ENCODE measurements at places on chromosomes 4 and X.
A peak's percentile ranks its signal among the peaks of the same experiment; 100 is the strongest.

DNA sequence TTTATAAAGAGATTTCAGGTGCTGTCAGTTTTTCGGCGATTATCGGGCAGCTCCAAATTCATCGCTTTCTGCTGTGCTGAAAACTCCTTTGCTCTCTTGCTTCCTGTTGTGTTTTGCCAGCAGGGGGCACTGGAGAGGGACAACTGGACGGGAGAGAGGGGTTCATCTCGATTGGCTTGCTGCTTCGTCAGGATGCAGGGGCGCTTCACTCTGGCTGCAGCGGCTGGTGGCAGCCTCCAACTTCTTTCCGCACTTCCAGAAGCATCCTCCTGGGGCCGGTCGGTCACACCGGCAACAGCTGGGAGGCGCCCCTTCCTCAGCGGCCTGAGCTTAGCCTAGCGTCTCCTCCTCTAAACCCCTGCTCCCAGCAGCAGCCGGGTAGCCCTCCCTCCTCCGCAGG lies 29.5 kb downstream of the MSL3 start:
- DNase-seq, result peak; percentile 53

DNA sequence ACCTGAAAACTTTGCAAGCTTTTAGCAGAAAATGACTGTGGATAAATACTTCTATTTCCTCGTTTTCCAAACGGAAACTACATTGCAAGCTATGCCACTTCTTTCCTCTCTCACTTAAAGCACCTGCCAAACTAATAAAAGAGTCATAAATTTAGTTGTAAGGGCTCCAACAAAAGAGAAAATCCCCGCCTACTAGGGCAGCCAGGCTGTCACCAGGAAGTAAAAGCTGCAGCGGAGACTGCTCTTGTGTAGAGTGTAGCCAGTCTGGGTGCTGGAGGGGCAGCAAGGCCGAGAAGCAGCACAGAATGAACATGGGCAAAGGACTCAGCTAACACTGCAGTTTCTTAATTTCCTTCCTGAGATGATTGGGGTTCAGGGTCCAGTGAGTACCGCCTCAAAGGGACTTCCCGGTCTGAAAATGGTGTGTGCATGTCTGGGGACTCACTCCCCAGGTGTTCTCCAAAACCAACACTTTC lies 89.3 kb upstream of the MAML3 start:
- DNase-seq, result no peak

GRCh38 chr4:166377578-166377977 lies 504.5 kb downstream of the TLL1 start:
- no peak for DNase-seq

DNA sequence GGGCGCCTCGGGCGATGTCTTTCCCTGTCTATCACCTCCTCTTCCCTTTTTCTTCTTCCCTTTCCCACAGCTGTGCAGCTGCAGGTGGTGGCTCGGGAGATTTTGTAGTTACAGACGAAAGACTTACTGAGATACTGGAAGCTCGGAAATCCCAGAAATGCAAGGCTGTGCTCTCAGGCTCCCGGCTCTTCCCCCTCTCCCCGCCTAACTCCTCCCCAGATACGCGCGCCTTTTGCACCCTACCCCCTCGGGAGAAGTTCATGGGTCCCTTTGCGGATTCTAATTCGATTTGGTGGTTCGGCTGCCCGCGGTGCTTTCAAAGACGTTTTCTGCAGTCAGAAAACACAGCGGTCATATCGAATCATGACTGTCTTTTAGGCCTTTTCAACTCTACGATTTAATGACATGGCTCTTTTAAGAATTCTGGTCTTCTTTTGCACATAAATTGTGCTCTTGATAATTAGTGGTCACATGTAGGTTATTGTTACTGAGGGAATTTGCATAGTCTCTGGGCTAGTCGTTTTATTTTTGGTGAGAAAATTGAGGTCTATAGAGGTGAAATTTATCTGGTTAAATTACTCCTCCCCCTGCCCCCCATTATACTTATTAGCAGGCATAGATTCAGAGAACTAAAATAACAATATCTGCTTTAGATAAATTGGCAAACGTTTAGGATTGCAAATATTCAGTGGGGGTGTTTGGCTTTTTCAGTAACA lies 1.6 kb downstream of the SEPTIN11 start:
- DNase-seq, result peak; percentile 23

GRCh38 chrX:118755633-118756032 lies 28.2 kb downstream of the IL13RA1 start:
- no peak for DNase-seq

- no peak for DNase-seq
Observed at GRCh38 chr4:158169931-158170690, 2.7 kb downstream of the GASK1B start.

GRCh38 chr4:1195891-1196401 lies 23.6 kb upstream of the SPON2 start:
- no peak for DNase-seq

- no peak for DNase-seq
Observed at GRCh38 chrX:32741910-32742309, 469.4 kb downstream of the DMD start.

GRCh38 chr4:57445686-57446085 lies 335.5 kb upstream of the IGFBP7 start:
- no peak for DNase-seq

DNA sequence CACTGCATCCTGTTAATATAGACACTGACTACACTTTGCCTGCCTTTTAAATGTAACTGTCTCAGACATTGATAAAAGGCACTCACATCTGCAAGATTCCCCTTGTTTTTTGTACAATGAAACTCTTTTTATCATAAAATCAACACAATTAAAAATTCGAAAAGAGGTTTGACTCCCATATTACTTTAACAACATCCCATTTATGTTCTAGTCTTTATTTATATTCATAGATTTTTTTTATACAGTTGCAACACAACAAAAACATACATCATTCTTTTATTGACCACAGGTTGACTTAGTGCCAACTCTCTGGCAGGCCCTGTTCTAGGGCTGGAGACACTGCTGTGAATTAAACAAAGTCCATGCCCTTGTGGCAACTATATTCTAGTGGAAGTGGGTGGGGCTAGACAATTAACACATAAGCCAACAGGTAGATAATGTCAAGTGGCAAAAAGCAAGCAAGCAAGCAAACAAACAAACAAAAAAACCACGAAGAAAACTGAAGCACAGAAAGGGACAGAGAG lies 36.8 kb downstream of the ANK2 start:
- no peak for DNase-seq

GRCh38 chr4:169252339-169253112 lies 18.2 kb downstream of the SH3RF1 start:
- DNase-seq, result no peak

DNA sequence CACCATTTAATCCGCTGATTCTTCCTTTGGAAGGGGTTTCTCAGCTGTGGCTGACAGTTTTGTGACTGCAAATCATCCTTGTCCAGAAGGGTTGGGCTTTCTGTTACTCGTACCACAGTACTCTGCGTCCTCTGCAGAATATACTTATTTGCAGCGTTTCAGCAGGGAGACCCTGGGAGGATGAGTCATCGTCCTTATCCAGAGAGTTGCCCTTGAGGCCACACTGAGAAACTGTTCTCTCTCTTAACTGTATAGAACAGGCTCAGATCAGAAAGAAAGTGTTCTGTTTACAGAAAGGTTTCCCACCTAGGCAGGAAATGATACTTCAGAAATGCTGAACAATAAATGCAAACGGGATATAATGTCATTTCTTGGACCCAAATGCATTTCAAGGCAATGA lies 47.8 kb upstream of the DDX53 start:
- DNase-seq, result no peak

DNA sequence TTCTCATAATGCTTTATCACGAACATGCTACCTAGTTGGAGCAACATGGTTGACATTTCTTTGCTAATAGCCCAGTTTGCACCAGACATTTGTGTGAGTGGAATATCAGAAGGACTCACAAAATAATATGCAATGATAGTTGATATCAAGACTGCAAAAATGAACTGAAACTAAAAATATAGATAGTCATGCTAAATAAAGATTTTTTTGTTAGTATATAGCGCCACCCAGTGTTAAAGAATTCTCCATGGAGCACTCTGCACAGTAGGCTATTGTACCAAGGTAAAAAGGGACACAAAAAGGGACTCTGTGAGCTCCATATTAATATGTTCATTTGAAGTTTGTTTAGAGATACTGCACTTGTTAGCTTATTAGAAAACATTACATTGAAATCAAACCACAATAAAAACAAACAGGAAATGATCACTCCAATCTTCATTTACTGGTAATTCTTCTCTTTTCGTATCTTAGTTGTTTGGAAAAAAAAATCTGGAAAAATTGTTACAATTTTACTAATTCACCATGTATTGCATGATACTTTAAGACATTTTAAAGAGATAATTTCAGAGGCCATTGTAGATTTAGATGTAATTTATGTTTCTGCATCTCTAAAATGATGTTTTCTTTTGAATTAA lies 1509.6 kb downstream of the ADGRL3 start:
- DNase-seq, result no peak

DNA sequence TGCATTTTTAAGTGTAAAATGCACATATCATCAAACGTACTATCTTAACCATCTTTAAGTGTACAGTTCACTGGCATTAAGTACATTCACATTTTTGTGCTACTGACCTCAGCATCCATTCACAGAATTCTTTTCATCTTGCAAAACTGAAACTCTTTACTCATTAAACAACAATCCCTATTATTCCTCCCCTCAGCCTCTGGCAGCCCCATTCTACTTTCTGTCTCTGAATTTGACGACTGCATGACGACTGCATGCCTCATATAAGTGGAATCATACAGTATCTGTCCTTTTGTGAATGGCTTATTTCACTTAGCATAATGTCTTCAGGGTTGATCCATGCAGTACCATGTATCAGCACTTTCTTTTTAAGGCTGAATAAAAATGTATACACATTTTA lies 38.7 kb downstream of the CNKSR2 start:
- no peak for DNase-seq

- no peak for DNase-seq
Observed at GRCh38 chr4:56348576-56348975, 38.7 kb downstream of the AASDH start.

- DNase-seq, result peak; percentile 39
Observed at GRCh38 chrX:22135994-22136684, 104.0 kb downstream of the PHEX start.

DNA sequence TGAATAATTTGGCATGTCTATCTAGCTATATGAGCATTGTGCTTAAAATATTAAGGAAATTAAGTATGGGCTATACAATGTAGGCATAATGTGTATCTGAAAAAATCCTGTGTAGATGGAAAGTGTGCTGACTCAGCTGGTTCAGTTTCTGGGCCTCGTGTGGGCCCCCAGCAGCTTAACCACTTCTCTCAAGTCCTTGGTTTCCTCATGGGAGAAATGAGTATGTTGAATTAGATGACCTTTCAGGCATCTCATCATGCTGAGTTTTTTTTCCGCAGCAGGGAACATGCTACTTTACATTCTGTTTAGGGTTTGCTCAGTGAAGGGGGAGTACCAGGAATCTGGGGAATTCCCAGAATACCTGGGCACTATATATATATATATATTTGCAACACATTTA lies 30.5 kb downstream of the RHOH start:
- DNase-seq, result no peak

GRCh38 chrX:56788229-56788628 lies 59.2 kb downstream of the NBDY start:
- no peak for DNase-seq

- DNase-seq, result no peak
Observed at GRCh38 chr4:76055421-76055820, 19.1 kb upstream of the ART3 start.

GRCh38 chrX:113759422-113759821 lies 824.5 kb upstream of the HTR2C start:
- no peak for DNase-seq

DNA sequence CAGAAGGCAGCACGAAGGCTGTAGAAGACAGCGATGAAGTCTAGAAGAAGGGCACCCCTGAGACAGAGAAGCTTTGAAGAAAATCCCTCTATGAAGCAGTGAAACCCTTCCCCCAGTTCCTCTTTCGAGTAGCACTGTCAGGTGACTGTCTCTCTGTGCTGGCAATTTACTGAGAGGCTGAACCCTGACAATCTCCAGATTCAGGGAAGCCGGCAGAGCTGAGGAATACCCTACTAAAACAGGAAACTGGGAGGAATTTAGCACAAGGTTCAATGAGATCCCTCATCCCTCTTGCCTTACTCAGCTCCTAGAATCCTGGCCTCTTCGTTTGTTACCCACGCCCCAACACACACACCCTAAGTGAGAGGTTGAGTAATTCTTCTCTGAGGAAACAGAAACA lies 239.7 kb upstream of the NOCT start:
- no peak for DNase-seq

DNA sequence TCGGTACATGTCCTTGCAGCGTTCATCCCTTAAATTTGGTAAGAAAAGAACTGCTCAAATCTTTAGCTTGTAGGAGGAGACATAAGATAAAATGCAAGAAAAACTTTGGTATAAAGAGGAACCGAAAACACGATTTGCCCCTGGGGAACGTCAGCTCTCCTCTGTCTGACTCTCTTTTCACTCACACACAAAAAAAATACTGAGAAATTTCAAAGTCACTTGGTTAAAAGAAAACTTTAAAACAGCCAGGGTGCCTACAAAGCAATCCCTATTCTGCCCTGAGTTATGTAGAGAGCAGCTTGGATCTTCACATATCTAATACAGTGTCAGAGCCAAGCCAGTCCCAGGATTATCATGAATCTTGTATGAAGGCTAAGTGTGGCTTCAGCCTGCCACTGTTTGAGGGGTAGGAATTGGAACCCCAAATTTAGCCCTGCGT lies 248.5 kb upstream of the CXXC4 start:
- DNase-seq, result no peak

GRCh38 chr4:12231098-12231497 lies 802.4 kb upstream of the HS3ST1 start:
- no peak for DNase-seq

DNA sequence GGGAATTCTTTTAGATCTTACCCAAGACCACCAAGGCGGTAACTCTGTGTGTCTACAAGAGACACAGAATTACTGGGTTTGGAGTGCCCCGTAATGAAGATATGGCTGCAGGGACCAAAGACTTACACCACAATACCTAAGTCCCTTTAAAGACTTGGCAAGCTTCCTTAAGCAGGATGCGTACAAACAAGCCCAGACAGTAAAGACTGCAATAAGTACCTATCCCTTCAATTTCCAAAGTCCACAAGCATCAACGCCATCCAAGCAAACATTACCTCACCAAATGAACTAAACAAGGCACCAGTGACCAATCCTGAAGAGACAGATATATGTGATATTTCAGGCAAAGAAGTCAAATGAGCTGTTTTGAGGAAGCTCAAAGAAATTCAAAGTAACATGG lies 42.3 kb upstream of the RNF128 start:
- DNase-seq, result no peak

GRCh38 chr4:123379392-123379791 lies 17.2 kb upstream of the SPRY1 start:
- DNase-seq, result no peak

DNA sequence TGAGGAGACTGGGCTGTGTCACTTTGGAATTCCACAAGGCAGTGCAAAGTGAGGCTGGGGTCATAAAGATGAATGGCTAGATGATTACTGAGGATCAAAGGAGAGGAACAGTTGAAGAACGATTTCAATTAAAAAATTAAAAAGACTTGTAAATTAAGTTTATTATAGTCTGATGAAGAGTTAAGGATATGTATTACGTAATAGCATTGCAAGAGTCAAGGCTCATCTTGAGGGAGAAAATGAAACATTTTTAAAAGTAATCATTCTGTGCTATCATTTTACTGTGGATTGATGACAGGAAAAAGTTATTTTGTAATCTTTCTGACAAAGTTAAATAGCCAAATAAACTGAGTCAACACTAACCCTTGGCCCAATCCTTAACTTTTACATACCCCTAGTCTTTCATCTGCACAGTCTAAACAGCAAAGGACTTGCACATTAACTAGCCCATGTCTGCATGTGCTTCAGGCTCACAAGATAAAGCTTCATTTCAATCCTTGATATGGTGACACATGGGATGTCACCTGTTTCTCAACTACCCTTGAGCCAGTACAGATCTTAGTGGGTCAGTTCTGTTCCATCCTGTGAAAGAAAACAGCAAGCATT lies 465.5 kb upstream of the CTSO start:
- no peak for DNase-seq

Data from HFFc6 (cell line).